ENCODE measurements at places on chromosomes 5 and 9.

GRCh38 chr9:106707738-106708474 is 155.1 kb upstream of the ZNF462 start:
- DNase-seq = no peak

GRCh38 chr5:53987101-53987500 is 323.3 kb downstream of the ARL15 start:
- no peak for DNase-seq

- DNase-seq = no peak
Measured at GRCh38 chr9:23581931-23582330, 244.1 kb downstream of the ELAVL2 start.

DNA sequence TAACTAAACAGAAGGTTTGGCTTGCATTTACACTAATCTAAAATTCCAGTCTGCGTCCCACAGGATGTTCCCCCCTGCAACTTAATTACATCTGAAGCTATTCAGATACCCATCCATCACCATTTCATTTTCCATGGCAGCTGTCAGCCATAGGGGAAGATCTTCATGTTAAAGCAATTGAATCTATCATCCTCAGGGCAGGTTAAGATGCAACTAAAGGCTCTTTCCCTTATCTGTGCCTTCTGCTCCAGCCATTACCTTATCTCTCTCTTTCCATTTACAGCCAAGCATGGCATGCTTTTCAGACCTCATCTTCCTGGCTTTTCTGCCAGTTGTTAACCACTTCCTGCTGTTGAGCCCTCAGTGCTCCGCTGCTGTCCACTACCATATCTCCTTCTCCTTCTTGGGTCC is 15.8 kb upstream of the HACD4 start:
- no peak for DNase-seq

DNA sequence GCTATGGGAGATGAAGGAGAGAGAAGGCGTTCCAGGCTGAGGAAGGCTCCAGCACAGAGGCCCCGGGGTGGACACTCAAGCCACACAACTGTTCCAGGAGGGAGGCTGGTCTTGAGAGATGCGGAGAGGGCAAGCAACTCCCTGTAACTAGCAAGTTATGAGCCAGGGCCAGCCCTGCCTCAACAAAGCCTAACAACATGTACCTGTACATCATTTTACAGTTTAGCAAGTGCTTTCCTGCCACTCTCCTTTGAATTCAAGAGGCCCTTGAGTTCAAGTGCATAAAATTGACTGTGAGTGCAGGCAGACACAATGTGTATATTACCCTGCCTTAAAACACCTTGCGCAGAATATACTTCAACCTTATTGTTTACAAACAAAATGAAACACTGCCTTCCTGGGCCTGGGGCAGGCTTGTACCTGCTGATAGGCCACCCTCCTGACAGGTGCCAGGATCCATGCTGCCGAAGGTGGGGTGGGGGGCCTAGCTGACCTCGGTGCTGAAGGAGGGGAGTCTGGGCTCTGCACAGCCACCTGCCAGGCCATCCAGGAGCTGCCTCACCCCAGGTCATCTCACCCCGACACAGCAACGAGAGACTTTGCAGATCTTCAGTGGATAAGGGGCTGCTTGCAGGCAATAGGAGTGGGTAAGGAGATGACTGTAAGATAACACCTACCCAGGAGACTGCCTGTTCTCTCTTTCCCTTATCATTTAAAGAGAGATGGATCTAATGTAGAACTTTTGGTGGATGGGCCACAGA is 80.0 kb downstream of the PPARGC1B start:
- no peak for DNase-seq

GRCh38 chr5:17180864-17181723 is 36.3 kb upstream of the BASP1 start:
- DNase-seq = no peak

DNA sequence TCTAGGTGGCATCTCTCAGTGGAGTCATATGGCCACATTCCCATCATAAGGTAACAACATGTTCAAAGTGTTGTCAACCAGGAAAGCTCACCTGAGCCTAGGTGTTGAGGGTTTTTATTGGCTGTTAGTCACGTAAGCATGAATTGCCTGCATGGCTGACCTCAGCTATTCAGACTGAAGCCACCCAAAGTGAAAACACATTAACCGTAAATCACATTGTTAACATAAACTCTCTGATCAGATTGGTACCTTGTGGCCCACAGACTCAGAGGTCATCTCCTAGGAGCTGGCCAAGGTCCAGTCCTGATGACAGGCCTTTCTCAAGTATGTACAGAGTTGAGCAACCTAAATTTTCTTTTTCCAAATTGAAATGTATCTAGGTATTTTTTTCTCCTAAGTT is 26.7 kb downstream of the SRFBP1 start:
- no peak for DNase-seq
